Frontal cortex (tissue), 4 donors: ENCODE measurements at places on chromosomes 7 and 10. TPM values are rescaled to one million over a fixed set of nuclear protein-coding genes. Genes with fewer than 3 reads are reported as not detected.

Gene ENTPD1
- total RNA-seq: 6.9 TPM

Gene ORAI2
- total RNA-seq: 19.2 TPM

Gene SHH
- total RNA-seq: 1.6 TPM

Gene C10orf95
- 0.82 TPM for total RNA-seq

Gene MGAM2
- total RNA-seq: not detected

Gene ZNF487
- total RNA-seq: 10.6 TPM

GRCh38 chr7:101094791-101095375, 9.6 kb downstream of the TRIM56 start:
- DNase-seq: no peak

- DNase-seq: no peak
Measured at GRCh38 chr7:80699045-80699638, 60.7 kb downstream of the CD36 start.

GRCh38 chr10:117500456-117500855, 42.1 kb upstream of the EMX2 start:
- no peak for DNase-seq

DNA sequence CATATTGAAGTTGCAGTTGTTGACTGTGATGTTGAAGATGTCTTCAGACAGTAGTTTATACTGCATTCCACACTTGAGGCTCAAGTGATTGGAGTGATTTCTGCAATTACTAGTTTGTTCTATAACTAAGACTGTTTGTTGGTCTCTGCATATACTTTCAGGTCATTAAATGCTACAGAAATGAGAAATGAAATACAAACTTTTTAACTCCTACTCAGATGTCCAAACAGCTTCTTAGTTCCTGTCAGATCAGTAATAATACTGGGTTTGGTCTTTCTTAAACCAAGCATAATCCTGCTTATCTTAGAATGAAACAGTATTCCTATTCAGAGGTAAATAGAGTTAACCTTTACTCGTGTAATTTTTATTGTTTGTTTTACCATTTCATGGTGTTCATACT, 115.9 kb downstream of the CCNY start:
- no peak for DNase-seq

DNA sequence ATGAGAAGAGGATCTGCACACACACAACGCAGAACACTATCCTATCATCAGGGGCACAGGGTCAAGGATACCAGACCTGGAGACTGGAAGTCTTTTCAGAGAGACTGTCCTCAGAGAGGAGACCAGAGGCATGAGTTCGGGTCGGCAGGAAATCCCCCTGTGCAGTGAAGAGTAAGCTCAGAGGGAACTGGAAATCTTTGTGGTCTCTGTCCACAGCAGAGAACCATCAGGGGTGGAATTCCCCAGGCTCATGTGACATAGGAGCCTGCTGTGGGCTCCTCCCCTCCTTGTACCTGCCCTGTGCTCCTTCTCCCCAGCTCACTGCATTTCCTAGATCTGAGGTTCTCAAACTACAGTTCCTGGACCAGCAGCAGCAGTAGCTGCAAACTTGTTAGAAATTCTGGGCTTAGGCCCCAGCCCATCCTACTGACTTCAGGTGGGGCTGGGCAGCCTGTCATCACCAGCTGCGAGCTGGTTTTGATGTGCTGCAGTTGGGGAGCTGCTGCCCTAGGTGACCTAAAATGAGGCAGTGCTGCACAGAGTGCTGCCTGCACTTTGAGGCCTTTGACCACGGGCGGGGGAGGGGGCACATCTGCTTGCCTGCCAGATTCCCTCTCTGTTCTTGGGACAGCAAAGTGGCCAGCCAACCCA, 2.4 kb downstream of the ZMIZ2 start:
- no peak for DNase-seq
